ENCODE measurements at places on chromosomes 16 and 17.
A peak's percentile ranks its signal among the peaks of the same experiment; 100 is the strongest.

- DNase-seq: no peak
Observed at GRCh38 chr16:57240851-57241250, 4.2 kb upstream of the ARL2BP start.

- DNase-seq: no peak
Observed at GRCh38 chr17:81961087-81961511, at the start of gene NOTUM. TSS of gene NOTUM (minus strand) at chr17:81961187. CDS start at chr17:81960909, 278 bp downstream.

DNA sequence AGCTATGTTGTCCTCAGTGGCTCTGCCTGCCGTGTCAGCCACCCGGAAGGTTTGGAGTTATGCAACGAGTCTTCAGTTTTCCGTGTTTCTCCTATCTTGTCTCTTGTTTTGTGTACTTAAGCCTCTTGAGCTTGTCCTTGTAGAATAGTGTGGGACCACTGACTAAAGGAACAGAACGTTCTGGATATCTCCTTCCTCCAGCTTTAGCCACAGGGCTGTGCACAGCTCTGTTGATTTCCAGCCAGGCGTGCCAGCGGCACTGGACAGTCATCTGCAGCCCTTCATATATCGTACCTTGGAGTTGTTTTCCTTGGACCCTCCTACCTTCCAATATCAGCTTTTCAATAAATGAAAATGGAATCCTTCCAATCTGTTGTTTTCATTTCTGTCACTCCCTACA, 39.8 kb downstream of the TMEM11 start:
- no peak for DNase-seq

DNA sequence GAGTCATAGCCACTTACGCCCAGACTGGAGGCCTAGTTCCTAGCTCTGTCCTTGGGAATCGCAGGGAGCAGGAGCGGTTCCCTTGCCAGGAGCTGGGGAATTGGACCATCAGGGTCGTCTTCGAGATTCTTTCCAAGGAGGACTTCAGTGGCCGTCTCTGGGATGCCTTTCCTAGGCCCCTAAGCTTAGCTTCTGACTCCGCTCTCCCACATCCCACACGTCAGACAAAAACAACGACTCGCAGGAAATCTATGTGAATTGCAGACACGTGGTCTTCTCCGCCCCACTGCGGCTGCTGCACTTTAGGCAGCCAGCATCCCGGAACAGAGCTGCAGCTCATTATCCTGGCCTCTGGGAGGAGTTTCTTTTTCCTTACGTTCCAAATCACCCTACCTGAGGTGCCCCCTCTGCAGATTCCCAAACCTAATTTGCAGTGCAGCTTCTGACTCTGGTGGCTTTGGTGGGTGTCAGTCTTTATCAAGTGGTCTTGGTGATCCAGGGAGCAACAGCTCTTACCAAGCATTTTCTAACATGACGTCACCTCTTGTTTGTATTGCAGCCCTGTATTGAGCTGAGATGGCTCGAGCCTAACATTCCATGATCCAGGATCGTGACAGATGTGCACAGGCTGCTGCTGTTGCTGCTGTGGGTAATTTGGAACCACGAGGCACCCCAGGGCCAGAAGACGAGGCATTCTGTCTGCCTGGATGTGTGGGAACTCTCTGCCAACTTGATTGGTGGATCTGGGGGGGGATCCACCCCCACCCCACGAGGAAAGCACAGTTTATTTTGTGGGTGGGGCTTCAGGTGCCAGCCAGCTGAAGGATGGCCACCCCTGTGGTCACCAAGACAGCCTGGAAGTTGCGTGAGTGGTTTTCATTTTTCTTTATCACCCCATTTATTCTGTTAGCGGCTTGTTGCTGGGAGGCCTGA, 1.1 kb downstream of the KATNB1 start:
- DNase-seq: no peak

DNA sequence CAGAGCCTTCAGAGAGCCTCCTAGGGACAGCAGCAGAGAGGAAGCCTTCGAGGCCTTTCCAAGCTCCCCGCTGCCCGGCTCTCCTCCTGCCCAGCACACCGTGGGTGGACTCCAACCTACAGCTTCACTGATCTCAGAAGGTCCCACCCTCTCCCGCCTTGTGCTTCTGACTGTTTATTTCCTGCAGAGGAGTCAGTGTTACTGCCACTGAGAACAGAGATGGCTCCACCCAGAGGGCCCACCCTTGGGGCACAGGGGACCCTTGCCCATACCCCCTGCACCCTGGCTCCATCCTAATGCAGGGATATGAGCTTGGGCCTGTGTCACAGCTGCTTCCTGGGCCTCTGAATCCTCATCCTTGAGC, 52.8 kb upstream of the TOB1 start:
- DNase-seq: no peak

DNA sequence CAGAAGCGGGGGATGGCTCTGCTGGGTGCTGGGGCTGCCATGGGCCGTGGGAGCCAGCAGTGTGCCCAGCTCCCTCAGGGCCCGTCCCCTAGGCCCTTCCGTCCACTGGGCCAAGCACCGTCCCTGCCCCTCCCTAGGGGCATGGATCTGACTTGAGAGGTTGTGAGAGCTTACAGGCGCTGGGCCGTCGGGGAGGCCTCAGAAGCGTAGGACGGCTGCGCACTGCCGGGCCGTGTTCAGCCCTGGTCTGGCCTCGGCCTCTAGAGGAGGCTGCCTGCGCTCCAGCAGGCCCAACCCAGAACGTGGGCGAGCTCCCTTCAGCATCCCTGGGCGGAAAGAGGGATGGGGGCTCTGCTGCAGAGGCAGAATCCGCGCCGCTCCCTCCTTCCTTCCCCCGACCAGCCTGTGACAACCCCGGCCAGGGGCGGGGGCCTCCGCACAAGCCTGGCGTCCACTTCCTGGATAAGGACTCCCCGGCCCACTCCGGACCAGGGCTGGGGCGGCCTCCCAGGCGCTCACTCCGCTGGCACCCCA, 685 bp upstream of the MPG start:
- peak; percentile 33 for DNase-seq

GRCh38 chr17:41492771-41493170, 3.1 kb upstream of the KRT36 start:
- DNase-seq: no peak

DNA sequence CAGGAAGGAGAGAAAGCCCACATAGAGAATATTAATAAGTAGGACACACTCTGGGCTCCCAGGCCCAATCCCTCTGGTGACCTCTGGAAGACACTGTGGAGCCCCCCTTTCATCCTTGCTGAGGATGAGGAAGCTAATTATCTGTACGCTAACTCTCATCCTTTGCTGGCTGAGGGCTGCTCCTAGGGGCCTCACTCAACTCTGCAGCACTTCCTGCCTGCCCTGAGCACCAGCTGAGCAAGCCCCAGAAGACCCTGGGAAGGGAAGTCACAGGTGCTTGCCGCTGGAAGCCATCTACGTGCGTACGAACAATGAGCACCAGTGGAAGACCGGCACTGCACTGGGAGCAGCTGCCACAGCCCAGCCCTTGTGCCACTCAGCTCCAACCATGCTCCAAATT, 145.8 kb upstream of the CDH5 start:
- DNase-seq: no peak

GRCh38 chr17:2057760-2058585, 3.1 kb downstream of the HIC1 start:
- DNase-seq: no peak

- DNase-seq: no peak
Observed at GRCh38 chr17:1512351-1512750, 4.1 kb downstream of the INPP5K start.

DNA sequence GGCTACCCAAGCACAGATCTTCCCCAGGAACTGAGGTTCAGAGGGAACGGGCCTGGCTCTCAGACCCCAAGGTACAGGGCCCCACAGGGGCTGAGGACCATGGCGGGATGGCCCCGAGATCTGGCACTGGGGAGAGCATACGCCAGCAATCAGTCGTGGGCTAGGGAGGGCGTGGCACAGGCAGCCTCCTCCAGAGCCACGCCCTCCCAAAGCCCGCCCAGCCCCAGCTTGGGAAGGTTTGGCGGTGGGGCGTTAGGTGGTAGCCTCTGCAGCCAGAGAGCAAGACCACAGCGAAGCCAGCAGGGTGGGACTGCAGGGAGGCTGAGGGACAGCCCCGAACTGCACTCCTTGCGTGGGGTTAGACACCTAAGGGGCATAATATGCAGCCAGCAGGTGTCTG, 11.6 kb downstream of the WNT9B start:
- no peak for DNase-seq

GRCh38 chr16:66275775-66276428, 90.6 kb upstream of the CDH5 start:
- DNase-seq: no peak

DNA sequence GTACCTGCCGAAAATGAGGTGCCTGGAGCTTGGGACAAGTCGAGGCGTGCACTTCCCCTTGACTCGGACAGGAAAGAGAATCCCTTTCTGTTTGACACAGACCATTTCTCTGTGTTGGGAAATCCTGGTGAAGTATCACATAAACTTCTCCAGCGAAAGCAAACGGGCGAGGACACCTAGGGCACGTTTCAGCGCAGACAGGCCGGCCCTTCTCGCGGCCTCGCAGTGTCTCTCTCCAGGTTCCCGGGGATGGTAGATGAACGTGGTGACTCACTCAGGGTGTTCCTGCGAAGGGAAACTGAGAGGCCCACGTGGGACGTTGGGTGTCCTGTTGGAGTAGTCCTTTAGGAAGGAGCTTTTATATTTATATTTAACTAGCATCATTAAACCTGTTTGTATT, 36.3 kb upstream of the ZNF750 start:
- DNase-seq: no peak

- no peak for DNase-seq
Observed at GRCh38 chr17:17917394-17917793, 54.8 kb downstream of the TOM1L2 start.

DNA sequence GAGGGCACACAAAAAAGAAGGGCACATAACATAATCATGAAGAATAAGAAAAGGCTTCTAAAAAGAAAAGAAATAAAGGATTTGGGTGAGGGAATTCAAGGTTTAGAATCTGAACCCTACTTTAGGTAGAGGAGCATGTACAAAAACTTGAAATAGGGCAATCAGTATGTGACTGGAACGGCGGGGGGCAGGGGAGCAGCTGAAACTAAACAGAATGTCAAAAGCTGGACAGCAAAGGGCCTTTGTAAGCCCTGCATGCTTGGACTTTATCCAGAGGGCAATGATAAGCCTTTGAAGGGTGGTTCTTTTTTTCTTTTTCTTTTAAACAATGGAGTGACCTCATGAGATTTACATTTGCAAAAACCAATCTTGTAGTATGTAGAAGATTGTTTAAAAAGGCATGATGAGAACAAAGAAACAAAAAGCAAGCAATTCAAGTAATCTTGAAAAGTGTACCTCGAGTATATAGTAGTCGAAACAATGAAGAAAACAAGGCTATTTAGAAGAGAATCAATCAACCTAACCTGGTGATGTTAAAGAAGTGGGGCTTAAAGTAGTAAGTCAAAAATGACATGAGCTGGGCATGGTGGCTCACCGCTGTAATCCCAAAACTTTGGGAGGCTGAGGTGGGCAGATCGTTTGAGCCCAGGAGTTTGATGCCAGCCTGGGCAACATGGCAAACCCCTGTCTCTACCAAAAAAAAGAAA, 46.7 kb upstream of the ANKFY1 start:
- no peak for DNase-seq

DNA sequence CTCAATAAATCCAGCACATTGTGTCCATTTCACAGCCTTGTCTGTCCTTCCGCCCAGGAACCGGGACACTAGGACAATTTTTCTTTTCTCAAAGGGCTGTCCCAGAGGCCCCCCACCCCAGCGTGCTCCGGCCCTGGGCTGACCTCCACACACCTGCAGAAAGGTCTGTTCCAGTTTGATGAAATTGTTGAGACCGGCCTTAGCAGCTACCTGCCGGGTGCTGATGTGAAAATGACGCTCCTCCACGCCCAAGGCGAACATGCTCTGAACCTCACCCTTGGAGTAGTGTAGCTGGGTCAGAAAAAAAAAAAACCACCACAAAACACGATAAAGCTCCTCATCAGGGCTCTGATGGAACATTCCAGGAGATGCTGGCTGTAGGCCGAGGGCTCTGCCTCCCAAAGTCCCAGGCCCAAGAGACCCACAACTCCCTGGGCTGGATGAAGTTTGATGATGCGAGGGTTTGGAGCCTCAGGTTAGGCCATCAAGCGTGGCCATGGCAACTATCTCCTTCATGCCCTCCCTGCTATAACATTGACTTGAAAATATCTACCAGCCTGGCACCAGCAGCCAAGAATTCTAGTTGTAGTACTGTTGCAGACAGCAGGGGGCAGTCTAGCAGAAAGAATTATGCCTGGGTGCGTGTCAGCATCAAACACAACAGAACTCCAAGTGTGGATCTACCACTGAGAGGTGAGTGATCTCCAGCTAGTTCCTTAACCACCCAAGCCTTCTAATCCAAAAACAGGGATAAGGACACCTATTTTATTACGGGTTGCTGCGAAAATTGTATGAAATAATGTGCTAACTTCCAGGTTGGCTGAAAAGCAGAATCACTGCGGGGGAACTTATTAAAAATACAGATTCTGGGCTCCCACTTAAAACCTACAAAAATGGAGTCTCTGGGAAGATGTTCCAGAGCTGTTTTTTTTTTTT, 62.1 kb downstream of the RMI2 start:
- DNase-seq: peak; percentile 28

GRCh38 chr17:62892870-62893338, 73.1 kb upstream of the TANC2 start:
- DNase-seq: no peak

DNA sequence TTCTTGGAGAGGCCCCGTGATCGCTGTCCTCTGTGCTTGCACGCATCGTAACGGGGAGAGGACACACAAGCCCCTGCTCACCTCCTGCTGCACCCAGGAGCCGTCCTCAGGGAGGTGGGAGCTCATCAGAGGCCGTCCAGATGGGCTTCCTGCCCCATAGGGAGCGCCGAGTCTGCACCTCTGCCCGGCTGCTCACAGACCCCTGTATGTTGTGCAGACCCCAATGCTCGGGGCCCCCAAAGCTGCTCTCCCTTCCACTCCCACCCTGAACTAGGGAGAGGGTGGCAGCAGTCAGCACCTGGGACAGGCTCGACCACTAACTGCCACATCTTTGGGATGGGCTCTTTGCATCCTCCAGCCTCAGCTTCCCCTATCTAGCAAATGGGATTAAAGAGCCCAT, 4.4 kb upstream of the ZNF469 start:
- DNase-seq: no peak

- peak; percentile 32 for DNase-seq
Observed at GRCh38 chr17:58577696-58578095, 63.3 kb upstream of the MTMR4 start.

- DNase-seq: peak; percentile 39
Observed at GRCh38 chr17:35892091-35893035, 12.2 kb upstream of the CCL5 start.

GRCh38 chr17:35432176-35433074, at the start of gene SLFN12:
TSS of gene SLFN12 (minus strand) at chr17:35432500. CDS start at chr17:35423028, 9,472 bp downstream.
- peak; percentile 29 for DNase-seq

DNA sequence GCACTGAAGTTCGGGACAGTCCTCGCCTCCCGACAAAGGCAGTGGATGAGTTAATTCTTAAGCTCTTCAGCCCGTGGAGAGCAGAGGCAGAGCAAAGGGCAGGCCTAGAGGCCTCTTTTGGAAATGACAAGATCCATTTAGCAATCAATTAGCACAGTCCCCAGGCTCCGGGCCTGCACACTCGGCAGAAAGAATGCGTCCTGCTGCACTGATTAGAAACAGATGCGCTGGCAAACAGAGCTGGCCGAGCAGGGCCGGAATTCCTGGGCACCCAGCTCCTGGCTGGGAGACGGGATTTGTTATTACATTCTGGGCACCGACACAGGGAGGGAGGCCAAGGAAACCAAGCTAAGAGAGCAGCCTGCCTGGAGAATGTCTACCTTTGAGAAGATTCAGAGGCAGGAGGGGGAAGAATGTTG, 162.9 kb downstream of the COPRS start:
- no peak for DNase-seq

GRCh38 chr17:77160091-77160874, 19.5 kb downstream of the SEC14L1 start:
- no peak for DNase-seq
